ENCODE measurements at places on chromosomes 6 and 20.

GRCh38 chr6:140183881-140184280 lies 809.4 kb upstream of the CITED2 start:
- DNase-seq, result no peak

- no peak for DNase-seq
Measured at GRCh38 chr6:15596186-15596896, 66.5 kb downstream of the DTNBP1 start.

GRCh38 chr6:34920097-34920496 lies 31.0 kb downstream of the ANKS1A start:
- DNase-seq, result no peak

DNA sequence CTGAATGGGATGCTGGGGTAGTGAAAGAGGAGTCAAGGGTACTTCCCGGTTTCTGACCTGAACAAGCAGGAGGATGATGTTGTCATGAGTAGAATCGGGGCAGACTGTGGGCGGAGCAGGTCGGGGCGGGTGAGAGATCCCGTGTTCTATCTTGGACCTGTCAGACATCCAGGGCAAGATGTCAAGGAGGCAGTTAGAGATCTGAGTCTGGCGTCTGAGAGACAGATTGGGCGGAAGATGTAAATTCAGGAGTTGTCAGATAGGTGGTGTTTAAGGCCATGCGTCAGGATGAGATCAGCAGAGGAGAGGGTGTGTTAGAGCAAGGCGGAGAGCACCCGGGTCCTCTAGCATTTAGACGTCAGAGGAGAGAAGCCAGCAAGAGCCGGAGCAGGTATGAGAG lies 115.5 kb downstream of the DLGAP4 start:
- DNase-seq, result no peak

GRCh38 chr6:27806981-27807440 lies 105.2 kb downstream of the OR2B2 start:
- no peak for DNase-seq

- DNase-seq, result no peak
Measured at GRCh38 chr6:21710216-21710615, 116.7 kb downstream of the SOX4 start.

- no peak for DNase-seq
Measured at GRCh38 chr6:106125925-106126435, 39.8 kb downstream of the PRDM1 start.

- DNase-seq, result no peak
Measured at GRCh38 chr20:38078084-38078483, 44.5 kb downstream of the RPRD1B start.

DNA sequence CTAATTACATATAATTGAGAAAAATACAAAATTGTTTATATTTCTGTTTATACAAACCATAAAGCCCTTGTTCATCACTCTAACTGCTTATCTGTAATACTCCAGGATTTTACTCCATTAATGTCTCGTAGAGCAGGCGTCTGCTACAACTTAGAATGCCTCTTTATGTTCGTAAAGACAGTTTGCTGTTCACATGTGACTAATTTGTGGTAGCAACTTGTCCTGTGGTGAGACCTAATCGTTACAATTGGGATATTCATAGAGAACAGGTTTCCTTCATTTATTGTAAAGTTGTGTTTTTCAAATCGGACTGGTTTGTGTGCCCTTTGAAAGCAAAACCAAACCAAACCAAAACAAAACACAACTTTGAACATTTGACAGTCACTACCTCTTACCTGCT lies 149.7 kb downstream of the ASCC3 start:
- DNase-seq, result no peak

DNA sequence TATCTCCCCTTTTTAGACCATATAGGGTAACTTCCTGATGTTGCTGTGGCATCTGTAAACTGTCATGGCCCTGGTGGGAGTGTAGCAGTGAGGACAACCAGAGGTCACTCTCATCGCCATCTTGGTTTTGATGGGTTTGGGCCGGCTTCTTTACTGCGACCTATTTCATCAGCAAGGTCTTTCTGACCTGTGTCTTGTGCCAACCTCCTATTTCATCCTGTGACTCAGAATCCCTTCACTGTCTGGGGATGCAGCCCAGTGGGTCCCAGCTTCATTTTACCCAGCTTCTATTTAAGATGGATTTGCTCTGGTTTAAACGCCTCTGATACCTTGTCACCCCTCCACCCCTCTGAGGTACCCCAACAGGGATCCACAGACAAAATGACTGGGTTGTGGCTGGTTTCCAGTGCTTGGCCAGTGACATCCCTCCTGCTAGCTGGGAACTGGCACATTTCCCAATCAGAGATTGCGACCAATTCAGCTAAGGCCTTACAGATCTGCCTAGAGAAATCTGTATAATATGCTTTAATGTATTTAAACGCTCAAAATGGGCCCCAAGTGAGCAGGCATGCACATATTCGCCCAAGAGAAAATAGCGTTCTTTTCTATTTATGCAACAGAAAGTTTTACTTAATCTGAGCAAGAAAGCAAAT lies 315.6 kb upstream of the QKI start:
- no peak for DNase-seq

GRCh38 chr6:56193846-56194245 lies 53.5 kb downstream of the COL21A1 start:
- no peak for DNase-seq

DNA sequence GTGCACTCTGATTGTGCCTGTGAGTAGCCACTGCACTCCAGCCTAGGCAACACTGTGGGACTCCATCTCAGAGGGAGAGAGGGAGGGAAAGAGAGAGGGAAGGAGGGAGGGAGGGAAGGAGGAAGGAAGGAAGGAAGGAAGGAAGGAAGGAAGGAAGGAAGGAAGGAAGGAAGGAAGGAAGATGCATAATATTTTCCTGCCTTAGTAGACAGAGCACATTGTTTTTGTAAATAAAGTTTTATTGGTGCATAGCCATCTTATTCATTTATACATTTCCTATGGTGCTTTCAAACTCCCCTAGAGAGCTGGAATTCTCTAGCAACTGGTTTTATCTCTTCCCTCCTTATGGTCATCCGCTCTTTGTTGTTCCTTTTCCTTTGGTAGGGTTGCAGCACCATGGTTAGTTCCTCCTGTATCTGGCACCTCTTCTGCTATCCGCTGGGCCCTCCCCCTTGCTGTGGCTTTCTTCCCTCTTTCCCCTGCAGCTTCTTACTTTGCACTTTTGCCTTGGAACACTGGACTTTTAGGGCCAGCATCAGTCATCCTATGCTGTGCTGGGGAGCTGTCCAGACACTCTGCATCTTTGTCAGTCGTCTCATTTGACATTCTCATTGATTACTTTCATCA lies 20.2 kb downstream of the GPR6 start:
- no peak for DNase-seq

DNA sequence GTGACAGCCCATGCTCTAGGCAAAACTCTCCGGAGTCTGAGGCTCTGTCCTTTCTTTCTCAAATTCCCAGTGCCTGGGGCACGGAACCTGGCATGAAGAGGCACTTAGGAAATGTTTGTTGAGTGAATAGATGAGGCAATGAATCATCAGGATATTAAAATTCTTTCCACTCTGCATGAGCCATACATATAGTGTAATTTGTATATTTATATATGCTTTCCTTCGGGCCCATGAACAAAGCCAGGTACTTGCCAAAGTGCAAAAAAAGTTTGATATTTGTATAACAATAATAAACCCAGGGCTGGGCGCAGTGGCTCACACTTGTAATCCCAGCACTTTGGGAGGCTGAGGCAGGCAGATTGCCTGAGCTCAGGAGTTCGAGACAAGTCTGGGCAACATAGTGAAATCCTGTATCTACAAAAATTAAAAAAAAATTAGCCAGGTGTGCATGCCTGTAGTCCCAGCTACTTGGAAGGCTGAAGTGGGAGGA lies 212.3 kb upstream of the ZNF217 start:
- no peak for DNase-seq

GRCh38 chr6:89640804-89641203 lies 2.3 kb upstream of the LYRM2 start:
- no peak for DNase-seq

DNA sequence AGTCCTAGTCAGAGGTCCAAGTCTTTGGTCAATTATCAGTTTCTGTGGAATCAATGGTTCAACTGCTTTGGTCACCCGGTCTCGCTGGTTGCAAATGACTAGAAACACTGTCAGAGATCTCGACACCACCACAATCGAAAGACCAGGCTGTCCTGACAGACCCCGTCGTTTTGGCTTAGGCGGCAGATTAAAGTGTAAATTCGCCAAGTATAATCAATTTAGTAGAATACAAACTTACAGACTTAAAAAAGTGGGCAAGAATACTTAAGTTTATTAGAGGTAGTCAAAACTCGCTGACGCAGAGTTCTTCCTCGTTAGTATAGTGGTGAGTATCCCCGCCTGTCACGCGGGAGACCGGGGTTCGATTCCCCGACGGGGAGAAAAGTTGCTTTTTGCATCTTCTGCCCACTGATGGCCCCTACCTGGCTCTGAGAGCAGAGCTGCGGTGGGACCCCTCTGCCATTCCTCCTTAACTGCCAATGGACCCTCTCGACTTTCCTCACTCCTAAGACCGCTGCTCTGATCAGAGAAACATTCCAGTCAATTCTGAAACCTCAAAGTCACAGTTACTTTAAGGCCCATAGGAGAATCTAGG lies 30.6 kb upstream of the ZNF184 start:
- no peak for DNase-seq

GRCh38 chr20:41497186-41497895 lies 120.8 kb downstream of the CHD6 start:
- no peak for DNase-seq

DNA sequence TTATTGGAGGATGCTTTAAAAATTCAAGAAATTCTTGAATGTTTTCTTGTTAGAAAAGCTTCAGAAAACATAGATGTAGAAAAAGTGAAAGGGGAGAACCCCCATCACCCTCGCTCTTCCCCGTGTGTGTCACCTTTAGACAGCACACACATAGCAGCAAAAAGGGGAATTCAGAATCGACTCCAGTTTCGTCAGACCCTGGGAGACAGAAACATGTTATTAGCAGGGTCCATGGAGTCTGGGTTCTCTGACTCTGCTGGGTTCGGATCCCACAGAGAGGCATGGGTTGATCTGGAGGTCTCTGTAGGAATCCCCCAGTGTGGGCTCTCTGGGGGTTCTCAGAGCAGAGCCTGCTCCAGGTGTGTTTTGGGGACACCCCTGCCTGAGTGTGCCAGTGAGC lies 43.7 kb downstream of the ARHGAP40 start:
- DNase-seq, result no peak

GRCh38 chr6:42979523-42980177 lies 669 bp upstream of the PEX6 start:
- DNase-seq, result no peak

DNA sequence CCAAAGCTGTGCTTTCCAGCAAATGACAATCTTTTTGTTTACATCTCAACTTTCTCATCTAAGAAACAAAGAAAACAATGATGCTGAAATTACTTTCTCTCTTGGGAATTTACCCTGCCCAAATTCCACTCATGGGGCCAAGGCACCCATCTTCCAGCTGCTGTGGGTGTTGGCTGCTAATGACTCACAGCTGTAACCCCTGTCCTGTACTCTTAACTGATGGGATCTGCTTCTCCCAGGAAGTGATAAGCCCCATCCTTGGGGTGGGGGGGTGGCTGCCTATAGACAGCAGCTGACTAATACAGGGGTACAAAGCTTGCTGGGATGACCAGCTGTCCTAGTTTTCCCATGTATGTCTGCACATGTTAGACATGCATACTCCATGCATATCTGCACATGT lies 938.6 kb downstream of the C6orf118 start:
- DNase-seq, result no peak

- peak; percentile 29 for DNase-seq
Measured at GRCh38 chr6:11917951-11918738, 94.0 kb upstream of the HIVEP1 start.

DNA sequence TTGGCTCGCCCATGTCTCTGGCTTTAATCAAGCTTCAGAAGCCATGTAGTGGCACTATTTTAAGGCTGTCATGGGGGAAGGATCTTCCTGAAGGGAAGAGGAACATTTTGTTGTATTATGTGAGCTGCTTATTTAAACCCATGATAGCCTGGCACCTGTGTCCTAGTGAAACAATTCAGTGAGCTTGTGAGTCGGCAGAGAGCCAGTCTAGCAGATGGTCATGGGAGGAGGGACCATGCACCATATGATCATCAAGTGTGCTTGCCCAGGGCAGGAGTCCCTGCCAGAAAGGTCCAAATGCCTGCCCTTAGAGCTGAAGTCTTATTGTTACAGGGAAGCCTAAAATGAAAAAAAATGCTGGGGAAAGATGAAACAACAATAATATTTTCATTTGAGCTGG lies 132.9 kb downstream of the PRDM13 start:
- no peak for DNase-seq

- no peak for DNase-seq
Measured at GRCh38 chr6:87922196-87922946, 125.3 kb upstream of the SPACA1 start.

- no peak for DNase-seq
Measured at GRCh38 chr20:40160097-40160550, 528.9 kb downstream of the MAFB start.

DNA sequence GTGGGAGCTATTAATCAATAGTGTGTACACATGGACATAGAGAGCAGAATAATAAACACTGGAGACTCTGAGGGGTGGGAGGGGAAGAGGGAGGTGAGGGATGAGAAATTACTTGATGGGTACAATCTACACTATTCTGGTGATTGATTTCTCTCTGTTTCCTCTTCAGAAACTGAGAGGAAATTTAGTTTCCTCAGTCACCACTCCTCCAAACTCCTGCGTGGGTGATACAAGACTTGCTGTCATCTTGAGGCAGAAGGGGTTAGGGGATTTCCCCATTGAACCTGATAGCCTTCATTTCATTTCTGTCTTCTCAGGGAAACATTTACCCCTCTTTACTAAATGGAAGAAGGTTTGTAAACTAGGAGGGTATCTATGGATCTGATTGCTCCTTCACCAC lies 84.3 kb upstream of the ESR1 start:
- no peak for DNase-seq

GRCh38 chr6:139868576-139868975 lies 494.1 kb upstream of the CITED2 start:
- no peak for DNase-seq

GRCh38 chr20:25247000-25247517 lies 826 bp upstream of the PYGB start:
- DNase-seq, result no peak

DNA sequence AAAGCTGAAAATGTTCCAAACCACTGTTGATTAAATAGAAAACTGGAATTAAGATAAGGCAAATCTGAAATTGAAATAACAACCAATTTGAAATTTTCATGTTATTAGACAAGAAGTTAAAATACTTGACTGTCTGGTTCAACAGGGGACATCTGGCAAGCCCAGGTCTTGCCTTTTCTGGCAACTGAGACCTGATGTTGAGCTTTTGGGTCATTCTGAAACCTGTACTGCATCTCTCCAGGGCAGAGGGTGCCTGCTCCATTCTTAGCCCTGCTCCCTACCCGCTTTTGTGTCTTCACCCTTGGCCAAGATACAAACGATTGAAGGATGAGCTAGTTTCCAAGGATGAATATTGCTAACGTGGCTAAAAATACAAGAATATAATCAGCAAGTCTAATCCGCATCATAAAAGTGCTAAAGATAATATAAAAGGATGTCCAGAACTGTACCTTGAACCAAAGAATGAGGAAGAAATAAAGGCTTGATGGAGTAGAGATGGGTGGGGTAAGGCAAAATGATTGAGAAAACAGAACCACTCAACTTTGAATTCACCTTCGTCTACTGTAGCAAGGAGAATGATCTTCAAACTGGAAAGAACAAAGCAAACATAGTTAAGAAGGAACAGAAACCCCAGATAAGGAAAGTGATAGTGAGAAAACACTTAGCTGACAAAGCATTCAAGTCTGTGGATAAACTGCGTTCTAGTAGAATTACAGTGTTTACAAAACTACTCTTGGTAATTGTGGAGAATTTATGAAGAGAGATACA lies 109.8 kb upstream of the MAN1A1 start:
- DNase-seq, result no peak

Measured in AG04450 (cell line).